ENCODE measurements at places on chromosomes 4 and X. TPM values are rescaled to one million over a fixed set of nuclear protein-coding genes. Genes with fewer than 3 reads are reported as not detected.

ITGB1BP2 gene
- total RNA-seq: 5.6 TPM

POU3F4 gene
- not detected for total RNA-seq

WWC2 gene
- 0.05 TPM for total RNA-seq

ACOX3 gene
- total RNA-seq: 13.0 TPM

SYP gene
- total RNA-seq: 1.9 TPM

HSFX2 gene
- 0.53 TPM for total RNA-seq

SAGE1 gene
- total RNA-seq: not detected

CLIC2 gene
- 1.0 TPM for total RNA-seq

TMSB15A gene
- 0.56 TPM for total RNA-seq

PNMA6F gene
- total RNA-seq: not detected

VSIG1 gene
- total RNA-seq: 0.64 TPM

SMIM10L2A gene
- 0.82 TPM for total RNA-seq

TLR10 gene
- total RNA-seq: not detected

DNA sequence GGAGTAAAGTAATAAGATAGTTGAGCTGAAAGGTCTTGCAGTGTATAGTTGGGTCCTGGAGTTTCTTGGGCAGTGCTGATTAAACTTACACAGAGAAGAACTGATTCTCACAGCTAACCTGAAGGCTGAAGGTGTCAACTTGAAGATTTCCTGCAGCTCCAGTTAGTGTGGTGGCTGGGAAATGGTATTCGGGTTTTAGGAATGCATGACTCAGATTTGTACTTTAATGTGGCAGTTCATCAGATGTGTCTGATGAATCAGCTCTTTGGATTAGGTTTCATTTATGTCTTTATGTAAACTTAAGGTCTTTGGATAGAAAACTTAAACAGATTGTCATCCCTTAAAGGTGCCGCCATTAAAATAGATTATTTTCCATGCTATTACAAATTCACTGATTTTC lies 200.0 kb downstream of the IL1RAPL1 start:
- DNase-seq: no peak

- no peak for DNase-seq
These were observed 52.5 kb upstream of the TTC29 start for GRCh38 chr4:146998157-146998556.

- no peak for DNase-seq
These were observed 180.2 kb downstream of the NWD2 start for GRCh38 chr4:37424753-37425152.

DNA sequence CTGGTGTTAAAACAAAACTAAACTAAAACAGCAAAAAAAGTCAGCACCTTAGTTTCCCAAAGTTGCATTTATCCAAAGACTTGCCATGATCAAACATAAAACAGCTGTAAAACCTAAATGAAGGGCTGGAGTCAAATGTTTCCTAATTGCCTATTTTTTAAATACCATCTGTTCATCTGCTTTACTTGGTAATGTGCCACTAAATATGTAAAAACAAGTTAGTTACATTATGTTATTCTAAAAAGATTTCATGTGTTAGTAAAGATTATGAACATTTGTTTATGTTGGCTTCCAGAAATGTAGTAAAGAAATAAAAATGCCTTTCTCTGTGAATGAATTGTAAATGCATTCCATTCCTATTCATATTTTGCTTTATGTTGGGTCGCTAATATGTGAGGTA lies 977.8 kb downstream of the FSTL5 start:
- no peak for DNase-seq

GRCh38 chr4:57110640-57111511 lies 691 bp upstream of the IGFBP7 start:
- peak; percentile 54 for DNase-seq

DNA sequence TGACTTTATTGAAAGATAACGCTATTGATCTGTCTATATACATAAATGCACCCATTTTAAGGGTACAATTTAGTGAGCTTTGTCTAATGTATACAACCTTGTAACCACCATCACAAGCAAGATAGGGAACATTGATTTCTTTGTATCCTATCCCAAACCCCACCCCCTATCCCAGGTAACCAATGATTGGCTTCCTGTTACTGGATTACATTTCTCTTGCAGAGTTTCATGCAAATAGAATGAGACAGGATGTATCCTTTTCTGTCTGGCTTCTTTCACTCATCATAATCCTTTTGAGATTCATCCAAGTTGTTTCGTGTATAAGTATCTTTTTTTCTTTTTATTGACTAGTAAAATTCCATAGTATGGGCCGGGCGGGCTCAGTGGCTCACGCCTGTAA lies 1.6 kb upstream of the GRIPAP1 start:
- no peak for DNase-seq

DNA sequence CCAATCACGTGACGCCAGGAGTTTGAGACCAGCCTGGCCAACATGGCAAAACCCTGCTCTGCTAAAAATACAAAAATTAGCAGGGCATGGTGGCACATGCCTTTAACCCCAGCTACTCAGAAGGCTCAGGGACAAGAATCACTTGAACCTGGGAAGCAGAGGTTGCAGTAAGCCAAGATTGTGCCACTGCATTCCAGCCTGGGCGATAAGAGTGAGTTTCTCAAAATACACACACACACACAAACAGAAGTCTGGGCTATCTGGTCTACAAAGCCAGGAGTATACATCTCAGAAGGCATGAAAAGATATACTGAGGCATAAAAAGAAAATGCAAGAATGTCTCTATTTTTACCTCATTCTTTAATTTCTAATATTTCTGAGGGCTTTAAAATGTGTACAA lies 11.3 kb downstream of the YTHDC1 start:
- DNase-seq: no peak

DNA sequence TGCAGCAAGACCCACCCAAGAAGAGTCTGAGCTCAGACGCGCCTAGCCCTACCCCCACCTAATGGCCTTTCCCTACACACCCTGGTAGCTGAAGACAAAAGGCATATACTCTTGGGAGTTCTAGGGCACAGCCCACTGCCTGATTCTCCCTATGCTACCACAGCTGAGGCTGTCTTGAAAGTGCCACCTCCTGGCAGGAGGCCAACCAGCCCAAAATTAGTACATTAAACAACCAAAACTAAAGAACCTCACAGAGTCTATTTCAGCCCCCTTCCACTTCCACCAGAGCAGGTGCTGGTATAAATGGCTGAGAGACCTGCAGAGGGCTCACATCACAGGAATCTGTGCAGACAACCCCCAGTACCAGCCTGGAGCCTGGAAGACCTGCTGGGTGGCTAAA lies 119.1 kb downstream of the HMGN5 start:
- no peak for DNase-seq

GRCh38 chr4:112140536-112140935 lies 4.7 kb upstream of the FAM241A start:
- DNase-seq: no peak

DNA sequence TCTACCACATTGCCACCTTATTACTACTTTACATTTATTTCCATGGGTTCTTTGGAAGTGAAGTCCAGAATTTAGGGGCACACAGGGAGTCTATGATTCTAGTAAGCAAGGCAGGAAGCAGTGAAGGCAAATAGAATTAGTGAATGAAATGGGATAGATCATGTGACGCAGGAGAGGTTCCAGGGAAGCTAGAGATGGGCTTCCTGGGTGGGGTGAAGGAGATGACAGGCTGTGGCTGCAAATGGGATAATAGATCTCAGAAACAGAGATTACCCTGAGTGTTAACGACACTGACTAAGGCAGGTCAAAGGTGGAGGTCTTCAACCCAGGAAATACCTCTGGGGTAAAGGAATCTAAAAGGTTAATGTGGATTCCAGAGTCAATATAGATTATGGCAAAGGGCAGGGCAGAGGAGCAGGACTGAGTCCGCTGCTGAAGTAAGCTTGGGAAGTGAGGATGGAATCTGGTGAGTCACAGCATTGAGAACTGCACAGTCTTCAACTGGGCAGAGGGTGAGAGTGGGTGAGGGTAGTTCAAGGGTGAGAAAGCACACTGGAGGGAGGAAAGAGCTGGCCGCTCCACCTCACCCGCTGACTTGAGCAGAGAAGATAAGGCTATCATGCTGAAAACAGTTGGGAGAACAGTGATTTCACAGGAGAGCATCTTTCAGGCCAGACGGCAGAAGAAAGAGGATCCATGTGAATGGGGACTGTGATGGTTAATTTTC lies 70.8 kb downstream of the ANXA3 start:
- DNase-seq: no peak

- DNase-seq: no peak
These were observed 1.6 kb downstream of the GRIA2 start for GRCh38 chr4:157221895-157222770.

- DNase-seq: no peak
These were observed 191.3 kb upstream of the GATB start for GRCh38 chr4:151952137-151952536.

DNA sequence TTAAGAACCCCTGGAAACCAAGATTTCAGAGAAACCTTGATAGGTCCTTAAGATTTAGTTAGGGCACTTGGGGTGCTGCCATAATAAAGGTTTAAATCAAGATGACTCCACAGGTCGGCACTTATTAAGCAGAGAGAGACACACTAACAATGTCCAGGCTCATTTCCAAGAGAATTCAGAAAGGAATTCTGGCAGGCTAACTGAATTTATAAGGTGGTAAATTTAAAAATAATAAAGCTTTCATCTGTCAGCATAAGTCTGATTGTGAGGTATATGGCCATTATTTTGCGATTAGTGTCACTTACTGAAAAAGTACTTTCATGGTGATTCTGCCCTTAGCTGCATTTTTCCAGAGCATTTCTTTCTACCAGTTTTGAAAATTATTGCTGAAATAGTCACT lies 472.7 kb downstream of the ARAP2 start:
- no peak for DNase-seq

DNA sequence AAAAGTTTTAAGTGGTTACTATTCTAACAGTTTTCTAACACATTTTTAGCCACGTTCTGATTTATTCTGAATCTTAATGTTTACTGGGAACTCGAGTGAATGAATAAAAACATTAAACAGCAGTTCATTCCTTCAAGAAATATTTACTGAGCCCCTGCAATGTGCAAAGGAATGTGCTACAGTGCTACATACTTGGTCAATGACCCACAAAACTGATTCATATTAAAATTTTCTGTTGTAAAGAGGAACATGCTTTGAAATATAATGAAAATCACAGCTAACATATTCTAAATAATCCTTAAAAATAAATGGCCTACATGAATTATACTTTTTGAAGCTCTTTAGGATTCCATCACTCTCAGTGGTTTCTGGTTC lies 78.7 kb downstream of the ARAP2 start:
- DNase-seq: no peak

DNA sequence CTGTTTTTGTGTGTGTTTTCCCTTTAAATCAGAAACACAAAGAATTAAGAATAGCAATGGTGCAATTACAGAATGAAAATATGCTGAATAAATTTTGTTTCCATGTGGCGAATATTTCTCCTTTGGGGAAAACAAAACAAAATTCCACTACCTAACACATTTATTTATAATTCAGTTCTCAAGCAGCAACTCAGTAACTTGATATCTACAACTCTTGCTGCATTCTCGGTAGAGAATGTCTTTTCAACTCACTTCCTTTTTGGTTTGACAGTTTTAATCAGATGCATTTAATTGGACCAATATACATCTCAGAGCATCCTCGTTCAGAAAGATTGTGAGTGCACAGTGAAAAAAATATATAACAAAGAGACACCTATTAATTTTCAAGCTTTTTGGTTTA lies 30.8 kb downstream of the ZNF827 start:
- DNase-seq: no peak

DNA sequence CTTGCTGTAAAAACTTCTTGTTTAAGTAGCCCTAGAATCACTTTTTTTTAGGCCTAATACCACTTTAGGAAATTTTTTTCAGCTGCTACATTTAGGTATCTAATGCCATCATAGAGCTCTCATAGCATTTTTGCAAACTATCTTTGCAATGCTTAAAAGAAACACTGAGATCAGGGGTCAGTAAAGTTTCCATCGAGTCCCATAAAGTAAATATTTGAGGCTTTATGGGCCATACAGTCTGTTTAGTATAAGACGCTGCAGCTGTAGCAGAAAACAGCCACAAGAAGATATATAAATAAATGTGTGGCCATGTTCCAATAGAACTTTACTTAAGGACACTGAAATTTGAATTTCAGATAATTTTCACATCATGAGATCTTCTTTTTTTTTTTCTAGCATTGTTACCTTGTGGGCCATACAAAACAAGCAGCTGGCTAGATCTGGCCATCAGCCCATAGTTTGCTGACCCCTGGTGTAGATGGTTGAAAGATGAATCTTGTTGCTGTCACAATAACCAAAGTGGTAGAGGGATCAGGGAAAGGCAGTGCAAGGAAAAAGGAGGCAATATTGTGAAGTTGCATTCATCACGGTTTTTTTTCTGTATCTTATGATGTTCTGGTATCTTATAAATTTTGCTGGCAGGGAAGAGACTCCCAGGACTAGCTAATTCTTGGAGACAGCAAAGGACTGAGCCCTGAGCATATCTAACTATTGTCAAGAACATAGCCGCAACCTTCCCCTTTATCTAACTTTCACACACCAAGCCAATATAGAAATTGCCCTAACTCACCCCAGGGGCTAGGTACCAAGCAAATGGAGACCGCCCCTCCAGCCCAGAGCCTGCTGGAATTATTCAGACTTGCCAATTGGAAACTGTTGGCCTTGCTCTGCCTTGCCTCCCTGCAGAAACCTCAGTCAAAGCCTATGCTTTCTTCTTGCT lies 46.6 kb downstream of the RASGEF1B start:
- DNase-seq: no peak

- DNase-seq: no peak
These were observed 3.8 kb upstream of the TBC1D14 start for GRCh38 chr4:6905516-6906445.

DNA sequence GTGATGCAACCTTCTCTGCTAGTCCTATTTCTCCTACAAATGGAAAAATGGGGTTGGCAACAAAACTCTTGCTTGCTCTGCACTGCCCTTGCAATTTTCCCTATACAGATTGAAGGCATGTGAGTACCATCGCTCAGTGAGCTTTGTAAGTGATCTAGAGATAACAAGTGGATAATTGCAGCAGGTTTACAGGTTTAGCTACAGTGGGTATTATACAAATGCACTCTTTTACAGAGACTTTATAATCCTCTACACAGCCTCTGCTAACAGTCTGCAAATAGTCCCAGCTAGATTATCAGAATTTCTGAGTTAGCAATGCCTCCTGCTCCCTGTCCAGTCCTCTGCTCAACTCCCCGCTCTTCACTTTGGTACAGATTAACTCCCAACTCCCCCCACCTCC lies 11.1 kb downstream of the LEF1 start:
- DNase-seq: no peak
